NCI-H69 (cell line): ENCODE measurements at places on chromosomes 1 and 21.

- DNase-seq, result peak; percentile 54
These were observed 27.4 kb upstream of the AVPR1B start for GRCh38 chr1:206144605-206145004.

DNA sequence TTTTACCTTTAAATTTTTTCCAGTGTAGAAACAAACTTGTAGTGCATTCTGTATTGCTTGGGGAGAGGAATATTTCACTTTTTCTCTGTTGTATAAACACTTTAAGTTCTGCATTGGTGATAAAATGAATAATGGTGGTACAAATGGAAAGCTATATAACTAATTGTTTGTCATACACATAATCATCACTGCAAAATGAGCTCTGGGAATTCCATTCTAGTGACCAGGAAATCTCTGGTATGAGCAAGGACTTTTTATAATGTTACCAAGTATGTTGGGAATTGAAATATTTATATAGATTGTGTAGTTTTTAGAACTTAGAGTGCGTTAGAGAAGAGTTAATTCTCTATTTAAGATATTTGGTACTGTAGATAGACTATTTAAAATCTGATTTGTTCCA is 5.0 kb upstream of the FMN2 start:
- DNase-seq, result no peak

- peak; percentile 79 for DNase-seq
These were observed 9.0 kb downstream of the C1orf105 start for GRCh38 chr1:172429331-172430127.

DNA sequence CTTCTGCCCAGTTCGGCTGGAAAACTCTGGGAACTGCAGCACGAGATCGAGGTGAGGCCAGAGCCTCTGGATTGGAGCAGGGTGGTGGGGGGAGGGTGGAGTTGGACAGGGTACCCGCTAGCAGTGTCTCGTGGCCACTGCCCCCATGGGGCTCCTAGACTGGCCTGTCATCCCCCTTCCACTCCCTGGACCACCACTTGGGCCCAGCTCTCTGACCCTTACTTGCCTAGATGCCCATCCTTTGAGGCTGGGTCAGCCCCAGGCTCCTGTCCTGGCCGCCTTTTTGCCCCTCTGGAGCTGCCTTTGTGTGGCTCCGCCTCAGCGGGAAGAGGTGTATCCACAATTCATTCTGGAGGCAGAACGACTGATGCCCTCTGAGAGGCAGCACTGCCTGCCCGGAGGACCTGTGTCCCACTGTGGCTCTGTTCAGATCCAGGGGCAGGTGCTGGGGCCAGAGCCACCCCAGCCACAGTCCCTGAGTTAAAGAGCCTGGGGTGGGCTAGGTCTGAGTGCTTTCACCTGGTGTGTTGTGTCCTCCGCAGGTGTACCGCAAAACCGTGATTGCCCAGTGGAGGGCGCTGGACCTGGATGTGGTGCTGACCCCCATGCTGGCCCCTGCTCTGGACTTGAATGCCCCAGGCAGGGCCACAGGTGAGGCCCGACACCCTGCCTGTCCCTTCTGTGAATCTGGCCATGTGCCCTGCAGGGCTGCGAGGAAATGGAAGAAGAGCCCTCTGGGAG is 17.7 kb downstream of the FAAH start:
- no peak for DNase-seq

DNA sequence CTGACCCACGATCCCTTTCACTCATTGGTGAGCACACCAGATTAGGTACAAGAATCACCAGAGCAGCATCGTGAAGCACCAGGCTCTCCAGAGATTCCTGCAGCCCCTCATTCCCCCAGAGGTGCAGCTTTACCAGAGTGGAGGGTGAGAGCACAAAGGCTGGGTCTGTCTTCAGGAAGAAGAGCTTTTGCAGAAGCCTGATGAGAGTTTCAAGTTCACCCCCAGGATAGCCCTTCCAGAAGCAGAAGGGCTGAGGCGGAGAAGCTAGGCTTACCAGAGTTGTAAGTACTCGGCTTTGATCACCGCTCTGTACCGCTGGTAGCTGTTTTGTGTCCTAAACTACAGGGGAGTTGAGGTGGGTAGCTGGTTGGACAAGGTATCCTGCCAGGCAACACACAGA is 3.1 kb downstream of the TSSK3 start:
- DNase-seq, result no peak

- no peak for DNase-seq
These were observed 1000.4 kb downstream of the ADGRL2 start for GRCh38 chr1:82801176-82801575.

DNA sequence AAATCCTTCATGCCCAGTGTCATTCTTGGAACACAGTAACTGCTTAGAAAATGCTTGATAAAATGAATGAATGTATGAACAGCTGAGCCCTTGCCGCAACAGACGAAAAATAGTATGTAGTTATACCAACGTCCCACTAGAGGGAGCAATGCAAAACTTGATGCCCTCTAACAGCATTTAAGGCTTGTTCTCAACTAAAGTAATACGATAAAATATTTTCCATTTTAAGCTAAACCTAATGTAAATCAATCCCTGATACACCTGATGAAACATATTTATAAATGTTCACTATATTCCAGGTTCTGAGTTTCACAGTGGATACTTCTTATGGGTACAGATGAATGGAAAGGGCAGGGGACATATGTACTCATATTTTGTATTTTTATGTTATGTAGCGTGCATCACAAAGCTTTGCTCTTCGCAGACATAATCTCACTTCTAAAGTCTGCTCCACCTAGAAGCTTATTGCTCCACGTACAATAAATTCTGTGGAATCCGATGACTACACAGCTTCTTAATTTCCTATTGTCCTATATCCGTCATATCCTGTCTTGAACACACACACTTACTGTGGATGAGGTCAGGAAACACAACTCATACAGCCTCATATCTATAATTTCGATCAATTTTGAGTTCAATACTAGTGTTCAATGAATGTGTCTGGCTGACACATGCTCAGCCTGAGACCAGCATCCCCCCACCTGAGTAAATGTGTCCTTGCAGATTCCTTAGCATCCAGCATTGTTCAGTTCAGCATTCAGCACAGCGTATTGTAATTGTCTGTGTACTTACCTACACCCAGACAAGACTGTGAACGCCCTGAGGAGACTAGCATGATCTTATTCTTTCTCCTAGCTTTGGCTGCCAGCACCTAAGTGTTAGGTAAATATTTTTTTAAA is 4.4 kb upstream of the UTP25 start:
- peak; percentile 86 for DNase-seq

- DNase-seq, result no peak
These were observed 1.5 kb upstream of the SYDE2 start for GRCh38 chr1:85202092-85202863.

DNA sequence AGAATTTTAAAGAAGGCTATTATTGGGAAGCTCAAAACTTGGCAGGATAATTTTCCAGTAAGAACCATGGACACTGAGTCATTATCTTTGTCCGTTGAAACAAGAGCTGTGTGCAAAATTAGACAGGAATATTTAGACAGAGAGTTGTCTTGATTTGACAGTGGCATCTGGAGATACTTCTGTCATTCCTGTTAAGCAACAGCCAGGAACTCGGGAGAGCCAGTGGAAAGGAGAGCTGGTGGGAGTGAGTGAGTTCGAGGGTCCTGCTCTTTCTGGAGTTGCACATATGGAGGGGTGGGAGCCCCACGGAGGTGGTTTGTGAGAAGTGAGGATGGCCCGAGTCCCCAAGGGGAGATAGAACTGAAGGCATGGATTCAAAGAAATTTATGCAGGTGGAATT is 3.1 kb downstream of the COQ8A start:
- no peak for DNase-seq

DNA sequence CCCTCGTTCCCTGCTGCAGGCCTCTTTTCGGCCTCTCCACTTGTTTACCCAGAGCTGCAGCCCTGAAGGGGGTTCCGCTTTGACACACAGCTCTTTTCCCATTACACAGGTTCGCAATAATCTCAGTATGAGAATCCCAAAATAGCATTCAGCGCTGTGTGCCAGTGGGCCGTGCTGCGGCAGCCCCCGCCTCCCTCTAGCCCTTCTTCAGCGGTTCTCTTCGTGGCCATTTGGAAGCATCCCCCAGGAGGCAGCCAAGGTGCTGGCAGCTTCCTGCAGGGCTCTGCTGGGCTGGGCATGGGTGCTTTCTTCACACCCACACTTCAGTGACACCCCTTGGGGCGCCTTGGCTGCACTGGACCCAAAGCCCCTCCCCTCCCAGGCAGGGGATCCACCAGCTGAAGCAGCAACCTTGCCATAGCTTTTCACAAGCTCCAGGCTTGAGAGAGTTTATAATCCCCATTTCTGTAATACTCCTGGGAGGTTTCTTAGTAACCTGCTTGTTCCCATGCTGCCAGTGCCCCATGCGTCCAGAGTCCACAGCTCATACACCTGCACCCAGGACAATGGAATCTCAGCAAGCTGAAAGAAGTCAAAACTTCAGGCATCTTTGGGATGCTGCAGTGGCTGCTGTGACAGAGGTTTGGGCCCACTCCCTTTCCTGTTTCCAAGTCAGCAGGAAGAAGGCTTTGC is 8.1 kb downstream of the NCF2 start:
- no peak for DNase-seq

DNA sequence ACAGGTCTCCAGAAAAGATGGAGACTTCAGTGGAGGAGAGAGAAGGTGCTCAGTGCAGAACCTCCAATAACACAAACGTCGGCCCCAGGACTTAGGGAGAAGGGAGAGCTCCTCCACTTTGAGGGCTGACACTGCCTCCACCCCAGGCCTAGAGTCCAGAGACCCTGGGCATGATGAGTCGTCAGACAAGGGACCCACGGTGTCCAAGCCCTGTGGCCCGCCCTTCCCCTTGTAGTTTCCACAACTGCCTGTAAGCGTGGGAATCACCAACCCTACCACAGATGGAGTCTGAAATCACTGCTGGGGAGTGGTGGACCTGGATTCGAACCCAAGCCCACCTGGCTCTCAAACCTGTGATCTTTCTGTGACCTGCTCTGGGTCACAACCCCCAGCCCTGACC is 281.1 kb downstream of the NPHP4 start:
- no peak for DNase-seq

DNA sequence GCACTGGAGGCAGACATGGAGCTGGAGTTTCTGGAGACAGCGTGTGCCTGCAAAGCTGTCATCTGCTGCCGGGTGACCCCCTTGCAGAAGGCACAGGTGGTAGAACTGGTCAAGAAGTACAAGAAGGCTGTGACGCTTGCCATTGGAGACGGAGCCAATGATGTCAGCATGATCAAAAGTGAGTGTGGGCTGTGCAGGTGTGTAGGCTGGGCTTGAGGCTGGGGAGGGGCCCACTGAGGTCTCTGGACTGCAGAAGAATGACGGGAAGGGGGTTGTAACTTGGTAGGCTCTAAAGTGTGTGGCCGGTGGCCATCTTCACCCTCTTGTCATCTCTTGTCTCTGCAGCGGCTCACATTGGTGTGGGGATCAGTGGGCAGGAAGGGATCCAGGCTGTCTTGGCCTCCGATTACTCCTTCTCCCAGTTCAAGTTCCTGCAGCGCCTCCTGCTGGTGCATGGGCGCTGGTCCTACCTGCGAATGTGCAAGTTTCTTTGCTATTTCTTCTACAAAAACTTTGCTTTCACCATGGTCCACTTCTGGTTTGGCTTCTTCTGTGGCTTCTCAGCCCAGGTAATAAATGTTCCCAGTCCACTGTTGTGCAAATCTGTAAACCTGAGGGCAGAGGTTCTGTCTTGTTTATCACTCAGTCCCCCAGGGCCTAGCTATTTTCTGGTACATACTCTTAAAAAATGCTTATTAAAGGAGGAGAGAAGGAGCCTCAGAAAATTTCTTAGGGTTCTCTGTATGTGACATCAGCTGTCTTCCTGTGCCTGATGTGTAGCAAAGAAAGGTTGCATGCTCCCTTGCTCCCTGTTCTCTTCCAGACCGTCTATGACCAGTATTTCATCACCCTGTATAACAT is 19.9 kb downstream of the ATP8B2 start:
- peak; percentile 40 for DNase-seq

DNA sequence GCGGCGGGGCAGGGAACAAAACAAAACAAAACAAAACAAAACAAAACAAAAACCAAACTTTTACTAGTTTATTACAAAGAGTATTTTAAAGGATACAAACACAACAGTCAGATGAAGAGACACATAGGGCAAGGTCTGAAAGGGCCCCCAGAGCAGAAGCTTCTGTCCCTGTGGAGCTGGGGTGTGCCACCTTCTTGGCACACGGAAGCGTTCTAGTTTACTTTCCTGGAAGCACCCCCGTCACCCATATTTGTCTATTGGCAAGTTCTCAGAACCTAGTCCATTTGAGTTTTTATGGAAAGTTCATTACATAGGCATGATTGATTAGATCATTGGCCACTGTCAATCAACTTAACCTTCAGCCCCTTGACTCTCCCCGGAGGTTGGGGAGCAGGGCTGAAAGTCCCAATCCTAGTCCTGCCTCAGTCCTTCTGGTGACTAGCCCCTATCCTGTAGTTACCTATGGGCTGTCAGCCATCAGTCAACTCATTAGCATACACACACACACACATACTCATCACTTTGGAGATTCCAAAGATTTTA is 380.4 kb downstream of the DPYD start:
- DNase-seq, result no peak

- DNase-seq, result no peak
These were observed 32.5 kb downstream of the CENPF start for GRCh38 chr1:214635506-214635905.

DNA sequence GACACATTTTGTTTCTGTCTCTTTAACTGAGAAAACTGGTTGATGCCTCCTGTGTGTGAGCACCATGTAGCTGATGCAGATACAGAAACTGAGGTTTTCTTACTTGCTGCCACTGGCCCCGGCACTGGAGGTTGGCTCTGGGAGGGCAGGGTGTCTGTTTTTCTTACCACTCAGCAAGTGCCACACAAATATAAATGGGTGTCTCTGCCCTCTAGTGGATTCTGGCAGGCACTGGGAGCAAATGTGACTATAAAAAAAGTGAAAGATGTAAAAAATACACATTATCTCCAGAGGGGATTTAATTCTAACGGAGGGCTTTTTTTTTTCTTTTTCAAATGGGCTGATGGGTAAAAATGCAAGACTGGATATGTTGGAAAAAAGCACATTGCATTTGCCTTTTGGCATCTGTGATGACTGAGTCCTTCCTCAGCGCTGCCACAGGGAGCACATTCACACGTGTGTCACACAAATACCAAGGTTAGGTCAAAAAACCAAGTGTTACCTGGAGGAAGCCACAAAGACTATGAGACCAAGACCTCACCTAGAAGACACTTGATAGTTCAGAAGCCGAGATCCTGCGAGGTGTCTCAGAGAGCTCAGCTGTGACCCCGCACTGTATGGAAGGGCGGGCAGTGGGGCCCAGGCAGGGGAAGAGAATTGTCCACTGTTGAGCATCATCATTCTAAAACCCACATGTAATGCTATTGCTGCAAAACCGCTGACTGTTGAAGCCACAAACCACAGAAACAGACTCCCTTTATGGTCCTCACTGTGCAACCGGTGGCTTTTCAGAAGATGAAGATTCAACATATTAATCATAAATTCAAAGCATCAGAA is 18.9 kb downstream of the PGBD2 start:
- peak; percentile 72 for DNase-seq

- DNase-seq, result no peak
These were observed 391.0 kb downstream of the PTPRC start for GRCh38 chr1:199029855-199030254.

GRCh38 chr1:89767618-89768017 is 53.2 kb upstream of the LRRC8D start:
- DNase-seq, result no peak
